ENCODE measurements at places on chromosomes 16 and 17. TPM values are rescaled to one million over a fixed set of nuclear protein-coding genes. Genes with fewer than 3 reads are reported as not detected.

- DNase-seq: no peak
Observed at GRCh38 chr16:70612931-70613330, 33.4 kb upstream of the IL34 start.

The NUPR1 gene
- polyA plus RNA-seq: 27.9 TPM

- DNase-seq: no peak
Observed at GRCh38 chr16:84916178-84916577, 95.2 kb downstream of the ZDHHC7 start.

- no peak for DNase-seq
Observed at GRCh38 chr17:2964831-2965230, 98.6 kb downstream of the OR1D5 start.

GRCh38 chr17:40069751-40070708 lies 7.3 kb downstream of the THRA start:
- DNase-seq: no peak

DNA sequence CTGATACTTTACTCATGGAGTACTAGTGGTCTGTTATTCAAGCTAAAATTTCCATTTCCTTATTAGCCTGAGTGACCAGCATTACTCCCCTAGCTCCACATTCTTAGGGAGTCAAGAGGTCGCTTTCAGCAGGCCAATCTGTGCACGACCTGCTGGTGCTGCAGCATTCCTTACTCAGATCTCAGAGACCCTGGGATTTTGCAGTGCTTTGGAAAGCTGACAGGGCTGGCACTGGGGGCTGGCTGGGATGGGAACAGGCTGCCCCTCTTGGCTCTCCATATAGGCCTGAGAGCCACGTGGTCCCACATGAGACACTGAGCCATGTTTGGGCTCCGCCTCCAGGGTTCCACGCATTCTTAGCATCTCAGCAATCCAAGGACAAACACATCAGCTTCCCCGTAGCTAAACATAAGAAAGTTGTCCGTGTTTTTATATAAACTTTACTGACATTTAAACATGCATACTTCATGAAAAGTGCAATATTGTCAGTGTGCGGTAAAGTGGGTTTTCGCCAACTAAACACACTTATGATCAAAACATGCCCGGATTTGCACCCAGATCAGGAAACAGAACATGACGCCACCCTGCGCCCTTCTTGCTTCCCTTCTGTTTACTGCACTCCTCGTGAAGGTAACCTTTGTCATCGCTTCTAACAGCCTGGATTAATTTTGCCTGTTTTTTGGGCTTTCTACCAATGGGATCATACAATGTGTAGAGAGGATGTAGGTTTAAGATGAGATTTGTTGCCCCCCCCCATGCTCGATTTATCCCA lies 254.5 kb upstream of the CACNG5 start:
- DNase-seq: no peak

GRCh38 chr17:1735418-1735817 lies 7.3 kb upstream of the SERPINF2 start:
- DNase-seq: no peak

DNA sequence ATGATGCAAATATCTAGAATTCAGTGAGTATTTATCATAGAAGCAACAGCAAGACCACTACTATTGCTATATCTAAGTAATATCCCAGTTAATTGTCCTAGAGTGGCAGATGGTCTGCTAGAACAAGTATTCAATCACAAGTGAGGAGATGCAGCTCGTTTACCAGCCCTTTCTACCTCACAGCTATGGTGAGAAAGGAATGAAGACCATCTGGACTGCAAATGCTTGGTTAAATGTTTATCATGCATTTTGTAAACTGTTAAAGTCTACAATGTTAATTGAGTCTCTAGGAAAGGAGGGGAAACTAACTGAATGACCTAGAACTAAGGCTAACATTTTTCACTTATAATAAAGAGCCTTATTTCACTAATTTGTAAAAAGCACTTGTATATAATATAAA lies 52.5 kb downstream of the CNOT1 start:
- no peak for DNase-seq

The IGFBP4 gene
- polyA plus RNA-seq: 225 TPM

GRCh38 chr17:7834542-7834956 lies 532 bp downstream of the KDM6B start:
- no peak for DNase-seq

GRCh38 chr17:17358060-17358751 lies 55.0 kb downstream of the NT5M start:
- no peak for DNase-seq

GRCh38 chr17:27531469-27531961 lies 75.3 kb downstream of the KSR1 start:
- DNase-seq: no peak

The SRSF2 gene
- 182 TPM for polyA plus RNA-seq
